ENCODE measurements at places on chromosomes 1 and 21.
A peak's percentile ranks its signal among the peaks of the same experiment; 100 is the strongest.

DNA sequence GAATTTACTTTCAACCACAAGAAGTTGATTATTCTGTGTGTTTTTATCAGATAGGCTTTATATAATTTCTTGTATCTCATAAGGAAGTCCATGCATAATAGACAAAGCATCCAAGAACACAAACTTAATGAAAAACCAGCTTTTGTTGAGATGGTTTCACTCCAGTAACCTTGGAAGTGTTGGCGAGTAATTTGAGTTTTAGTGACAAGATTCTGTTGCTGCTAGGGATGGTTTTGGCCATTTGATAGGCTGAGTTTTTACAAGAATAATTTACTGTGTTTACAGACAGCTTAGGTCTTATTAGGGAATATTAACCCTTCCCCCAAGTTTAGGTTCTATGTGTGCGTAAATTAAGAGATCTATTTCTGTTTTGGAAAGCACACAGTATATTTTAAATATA lies 513.6 kb downstream of the USP25 start:
- no peak for DNase-seq

DNA sequence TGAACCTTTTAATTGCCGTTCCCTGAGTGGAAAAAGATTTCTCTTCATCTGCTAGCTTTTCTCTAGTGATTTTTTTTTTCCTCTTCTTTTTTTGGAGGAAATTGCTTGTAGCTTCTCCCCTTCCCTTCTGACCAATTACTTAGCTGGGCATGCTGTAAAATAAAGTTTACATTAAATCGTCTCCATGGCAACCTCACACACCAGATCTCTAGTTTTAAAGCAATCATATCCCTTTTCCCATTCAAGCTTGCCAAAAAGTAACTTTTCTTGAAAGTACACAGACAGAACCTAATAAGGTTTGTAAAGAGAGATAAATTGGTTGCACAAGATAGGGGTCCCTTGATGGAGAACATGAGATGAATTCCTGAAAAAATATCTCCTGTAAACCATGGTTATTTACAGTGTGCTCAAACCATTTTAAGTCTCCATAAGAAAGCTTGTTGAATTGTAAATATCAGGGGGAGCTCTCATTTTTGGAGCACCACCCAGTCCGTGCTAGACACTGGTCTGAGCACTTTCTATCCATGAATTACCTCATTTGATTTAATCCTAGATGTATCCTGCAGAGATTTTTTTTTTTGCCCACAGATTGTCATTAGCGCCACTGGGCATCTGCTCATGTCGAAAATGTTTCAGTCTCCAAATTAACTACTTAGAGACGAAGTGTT lies 32.6 kb upstream of the HTR1D start:
- DNase-seq = no peak

GRCh38 chr1:235329139-235329902 lies 951 bp downstream of the GGPS1 start:
- peak; percentile 54 for DNase-seq

DNA sequence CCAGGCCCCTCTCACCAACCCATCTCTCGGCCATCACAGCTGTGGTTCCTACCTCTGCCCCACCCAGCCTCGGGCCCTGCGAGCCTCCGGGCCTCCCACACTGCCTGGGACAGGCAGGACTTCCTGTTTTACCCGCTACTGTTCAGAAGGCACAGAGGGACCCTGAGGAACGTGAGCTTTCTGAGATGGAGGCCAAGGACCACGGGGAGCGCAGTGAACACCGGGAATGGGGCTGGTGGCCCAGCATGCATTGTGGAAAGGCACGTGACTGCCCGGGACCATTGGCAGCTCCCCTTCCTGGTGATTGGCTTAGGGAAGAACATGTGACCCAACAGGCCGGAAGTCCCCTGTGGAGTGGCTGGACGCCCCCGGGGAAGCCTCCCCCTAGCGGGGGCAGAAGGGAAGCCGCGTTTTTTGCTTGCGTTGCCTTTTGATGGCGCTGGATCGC lies 7.0 kb downstream of the S100B start:
- DNase-seq = no peak

- DNase-seq = no peak
Measured at GRCh38 chr1:147924813-147925212, 3.4 kb upstream of the GPR89B start.

DNA sequence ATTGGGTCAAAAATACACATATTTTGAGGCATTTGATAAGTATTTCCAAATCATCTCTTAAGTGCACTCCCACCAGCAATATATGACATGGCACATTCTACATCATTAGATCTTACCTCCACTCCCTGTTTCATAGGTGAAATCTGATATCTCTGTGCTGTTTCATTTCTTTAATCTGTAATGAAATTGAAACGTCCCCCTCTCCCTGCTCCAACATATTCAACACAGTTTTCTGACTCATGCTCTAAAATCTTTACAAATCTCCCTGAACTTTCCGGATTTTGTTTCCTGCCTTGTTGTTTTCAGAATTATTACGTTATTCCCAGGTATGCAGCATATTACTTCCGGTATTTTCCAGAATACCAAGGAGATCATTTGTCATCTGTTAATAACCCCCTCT lies 66.1 kb upstream of the AKT3 start:
- no peak for DNase-seq

DNA sequence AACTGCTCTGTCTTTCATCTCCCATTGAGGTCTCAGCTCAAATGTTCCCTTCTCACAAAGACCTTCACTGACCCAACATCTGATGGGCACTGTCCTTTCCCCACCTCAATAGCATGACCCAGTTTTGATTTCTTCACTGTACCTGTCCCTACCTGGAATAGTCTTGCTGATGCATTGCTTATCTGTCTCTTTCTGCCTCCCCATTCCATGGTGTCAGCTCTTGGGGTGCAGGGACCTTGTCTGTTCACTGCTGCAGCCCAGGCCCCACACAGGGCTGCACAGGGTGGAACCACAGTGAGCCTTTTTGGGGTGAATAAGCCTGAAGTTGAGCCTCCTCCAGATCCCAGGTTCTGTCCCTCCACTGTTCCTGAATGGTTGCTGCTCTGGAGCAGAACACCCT lies 414.9 kb downstream of the PTPRU start:
- no peak for DNase-seq

DNA sequence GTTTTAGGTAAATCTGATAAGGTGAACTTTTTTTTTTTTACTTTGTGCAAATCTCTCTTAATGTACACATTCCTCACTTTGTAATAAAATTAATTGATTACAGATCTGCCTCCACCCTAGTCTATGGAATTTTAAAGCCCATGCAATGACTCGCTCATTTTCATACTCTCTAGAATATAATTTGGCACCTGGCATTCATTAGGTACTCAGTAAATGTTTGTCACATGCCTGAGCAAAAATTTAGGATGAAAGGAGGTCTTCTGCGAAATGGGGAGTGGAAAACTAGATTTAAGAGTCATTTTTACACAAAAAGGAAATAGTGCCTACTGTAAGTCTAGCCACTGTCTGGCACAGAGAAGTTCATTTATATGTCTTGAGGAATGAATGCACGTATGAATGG lies 350.1 kb downstream of the DPYD start:
- DNase-seq = no peak

DNA sequence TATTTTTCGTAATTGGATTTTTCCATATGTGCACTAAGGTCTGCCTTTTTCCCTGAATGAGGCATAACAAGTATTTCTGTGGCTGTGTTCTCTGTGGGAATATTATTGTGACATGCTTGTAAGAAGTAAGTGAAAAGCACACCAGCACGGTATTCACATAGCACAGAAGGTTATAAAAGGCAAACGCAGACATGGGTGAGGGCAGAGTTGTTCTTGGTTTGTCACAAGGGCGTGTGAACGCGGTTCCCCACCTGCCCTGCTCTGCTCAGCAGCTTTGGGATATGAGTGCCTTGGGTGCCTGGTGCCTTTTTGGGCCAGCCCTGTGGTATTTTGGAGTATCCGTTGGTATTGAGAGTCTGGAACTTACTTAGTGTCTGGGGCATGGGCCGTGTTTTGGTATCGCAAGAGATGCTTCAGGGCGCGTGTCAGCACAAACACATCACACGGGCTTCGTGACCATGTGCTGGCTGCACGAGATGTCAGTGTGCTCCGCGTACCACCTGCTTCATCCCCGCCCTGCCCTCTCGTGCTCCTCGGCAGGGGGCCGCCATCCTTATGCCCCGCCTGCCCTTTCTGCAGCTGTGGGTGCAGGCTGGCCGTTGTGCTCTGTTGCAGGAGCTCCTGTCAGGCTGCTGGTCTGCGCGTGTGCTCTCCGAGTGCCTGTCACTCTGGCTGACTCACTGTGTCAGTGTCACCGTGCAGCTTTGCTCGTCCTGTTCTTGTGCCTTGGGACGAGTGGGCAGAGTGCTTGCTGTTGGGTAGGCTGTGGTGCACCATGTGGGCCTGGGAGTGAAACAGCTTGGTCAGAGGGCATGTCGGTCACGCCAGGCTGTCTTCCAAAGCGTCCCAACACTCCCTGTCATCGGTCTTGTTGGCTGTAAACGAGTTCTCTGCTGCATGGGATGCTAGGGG lies 15.0 kb downstream of the SKI start:
- no peak for DNase-seq

- DNase-seq = no peak
Measured at GRCh38 chr21:24832961-24833360, 774.3 kb downstream of the MRPL39 start.

DNA sequence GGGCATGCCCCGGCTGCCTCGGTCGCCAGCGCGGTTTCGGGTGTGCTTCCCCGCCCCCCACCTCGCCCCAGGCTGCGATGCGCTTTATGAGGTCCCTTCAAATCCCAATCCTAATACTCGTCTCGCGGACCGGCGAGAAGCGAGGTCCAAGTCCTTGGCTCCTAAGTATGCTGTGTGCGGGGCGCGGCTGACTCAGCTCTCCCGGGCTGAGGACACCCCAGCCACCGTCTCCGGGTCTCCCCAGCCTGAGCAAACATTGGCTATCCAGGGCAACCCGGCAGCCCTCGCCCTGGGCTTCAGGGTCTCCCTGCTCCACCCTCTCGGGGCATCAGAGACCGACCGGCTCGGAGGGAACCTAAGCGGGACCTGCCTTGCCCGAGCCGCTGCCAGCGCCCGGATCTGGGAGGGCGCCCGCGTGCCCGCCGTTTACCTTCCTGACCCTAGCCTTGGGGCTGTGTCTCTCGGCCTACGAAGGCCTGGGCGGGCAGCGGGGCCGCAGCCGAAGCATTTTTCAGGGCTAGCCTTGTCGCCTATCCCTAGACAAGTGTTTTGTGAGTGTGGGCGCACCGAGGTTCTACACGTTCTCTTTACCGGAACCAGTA lies 1.2 kb downstream of the ITPKB start:
- no peak for DNase-seq

Data from central memory CD4-positive, alpha-beta T cell (primary cell).